Ovary (tissue), 10 donors: ENCODE measurements at places on chromosomes 4 and X.

- no peak for DNase-seq
Measured at GRCh38 chr4:29558789-29559188, 1161.4 kb upstream of the PCDH7 start.

DNA sequence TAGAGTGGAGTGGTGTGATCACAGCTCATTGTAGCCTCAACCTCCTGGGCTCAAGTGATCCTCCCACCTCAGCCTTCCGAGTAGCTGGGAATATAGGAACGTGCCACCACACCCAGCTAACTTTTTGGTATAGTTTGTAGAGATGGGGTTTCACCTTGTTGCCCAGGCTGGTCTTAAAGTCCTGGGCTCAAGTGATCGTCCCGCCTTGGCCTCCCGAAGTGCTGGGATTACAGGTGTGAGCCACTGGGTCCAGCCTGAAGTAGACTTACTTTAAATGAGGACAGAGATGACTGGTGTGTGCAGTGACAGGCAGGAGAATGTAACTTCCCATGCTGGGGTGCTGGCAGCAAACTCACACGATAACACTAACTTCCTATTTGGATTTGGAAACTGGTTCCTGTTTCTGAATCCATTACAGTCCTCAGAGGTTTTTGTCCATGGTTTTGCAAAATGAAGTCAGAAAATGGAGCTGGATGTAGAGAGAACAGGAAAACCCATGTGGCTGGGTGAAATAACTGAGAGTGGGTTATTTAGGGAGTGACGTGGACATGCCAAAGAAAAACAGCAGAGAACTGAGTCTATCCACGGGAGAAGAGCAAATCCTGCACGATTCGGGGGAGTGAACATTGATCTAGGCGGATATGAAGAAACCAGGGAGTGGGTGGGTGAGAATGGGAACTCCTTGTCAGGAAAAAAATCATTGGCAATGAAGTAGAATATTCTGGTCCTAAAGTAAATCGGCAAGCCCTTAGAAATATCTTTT is 95.6 kb downstream of the GATB start:
- DNase-seq = no peak

- DNase-seq = no peak
Measured at GRCh38 chr4:55123791-55124190, 1.6 kb downstream of the KDR start.

DNA sequence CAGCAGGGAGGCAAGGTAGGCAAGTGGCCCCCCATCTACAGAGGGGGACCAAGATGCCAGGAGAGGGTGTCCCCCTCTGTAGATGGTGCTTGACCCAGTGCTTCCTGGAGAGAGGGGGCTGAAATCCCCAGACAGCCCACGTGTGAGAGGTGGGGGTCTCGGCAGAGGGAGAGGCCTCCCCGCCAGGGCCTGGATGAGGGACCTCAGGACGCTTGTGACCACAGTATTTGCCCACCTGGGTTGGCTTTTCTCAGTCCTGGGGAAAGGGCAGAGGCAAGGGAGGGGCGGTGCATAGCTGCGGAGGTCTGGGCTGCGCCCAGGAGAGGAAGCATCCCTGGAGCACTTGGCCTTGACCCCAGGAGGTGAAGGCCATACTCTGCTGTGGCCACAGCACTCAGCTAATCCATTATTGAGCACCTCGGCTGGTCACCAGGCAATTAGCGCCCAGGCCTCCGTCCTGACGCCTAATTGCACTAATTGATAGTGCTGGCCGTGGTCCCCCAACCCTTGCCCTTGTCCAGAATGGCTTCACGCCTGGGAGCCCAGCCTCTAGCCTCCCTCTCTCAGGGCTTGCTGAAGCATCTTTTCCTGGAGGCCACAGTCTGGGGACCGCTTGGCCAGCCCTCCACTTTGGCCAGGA is 30.7 kb downstream of the HMX1 start:
- no peak for DNase-seq

- peak; percentile 45 for DNase-seq
Measured at GRCh38 chrX:103586314-103586646, 965 bp downstream of the TCEAL4 start.
